Hematopoietic multipotent progenitor cell treated with erythropoietin and hydrocortisone succinate and interleukin-3 and kit ligand, for 17 days (in vitro differentiated cells): ENCODE measurements at places on chromosomes 6 and 20.

DNA sequence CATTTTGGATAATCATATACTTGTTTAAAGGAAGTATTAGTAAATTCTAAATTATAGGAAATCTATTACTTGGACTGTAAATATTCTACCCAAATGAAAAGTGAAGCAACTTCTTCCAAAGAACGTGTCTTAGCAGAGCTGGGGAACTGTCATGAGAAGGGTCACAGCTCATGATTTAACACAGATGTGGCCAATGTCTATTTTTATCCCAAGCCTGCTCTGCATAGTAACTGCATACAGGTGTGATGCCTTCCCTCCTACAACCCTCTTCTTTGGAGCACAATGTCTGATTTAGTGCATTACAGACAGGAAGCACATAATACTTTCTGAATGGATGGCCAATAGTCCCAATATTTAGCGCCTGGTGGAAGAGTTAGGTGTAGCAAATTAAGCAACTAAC is 138.7 kb upstream of the THEMIS start:
- no peak for DNase-seq

DNA sequence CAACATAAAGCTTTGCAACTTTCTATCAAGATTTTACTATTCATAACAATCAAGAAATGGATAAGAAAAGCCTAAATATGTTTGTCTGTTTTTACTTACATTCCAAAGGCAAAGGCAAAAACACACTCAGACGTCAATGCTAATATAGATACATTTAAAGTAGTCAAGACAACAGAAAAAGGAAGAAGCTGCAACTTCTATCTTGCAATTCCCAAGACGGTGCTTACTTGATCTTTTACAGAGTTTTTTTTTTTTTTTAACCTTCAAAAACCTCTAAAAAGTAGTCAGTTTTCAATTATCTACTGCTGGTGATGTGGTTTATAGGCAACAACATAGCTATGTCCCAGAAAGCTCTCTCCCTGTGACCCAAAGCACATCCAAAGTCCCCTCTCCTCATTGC is 58.1 kb downstream of the EPB41L2 start:
- no peak for DNase-seq

- no peak for DNase-seq
These were observed 22.4 kb downstream of the MAP7 start for GRCh38 chr6:136527831-136528230.

- no peak for DNase-seq
These were observed 20.9 kb upstream of the SRF start for GRCh38 chr6:43150051-43150751.

- no peak for DNase-seq
These were observed 139.7 kb downstream of the CDC5L start for GRCh38 chr6:44527181-44527580.

DNA sequence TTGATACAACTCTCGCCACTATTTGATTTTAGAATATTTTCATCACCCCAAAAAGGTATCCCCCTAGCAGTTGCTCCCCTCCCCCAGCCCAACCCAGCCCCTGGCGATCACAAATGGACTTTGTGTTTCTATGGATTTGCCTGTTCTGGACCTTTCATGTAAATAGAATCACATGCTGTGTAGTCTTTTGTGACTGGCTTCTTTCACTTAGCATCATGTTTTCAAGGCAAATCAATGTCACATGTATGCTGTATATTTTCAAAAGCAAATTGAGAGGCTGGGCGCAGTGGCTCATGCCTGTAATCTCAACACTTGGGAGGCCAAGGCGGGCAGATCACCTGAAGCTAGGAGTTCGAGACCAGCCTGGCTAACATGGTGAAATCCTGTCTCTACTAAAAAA is 48.5 kb downstream of the BANF2 start:
- DNase-seq = no peak

GRCh38 chr6:28615616-28615954 is 89.9 kb downstream of the GPX5 start:
- DNase-seq = no peak

DNA sequence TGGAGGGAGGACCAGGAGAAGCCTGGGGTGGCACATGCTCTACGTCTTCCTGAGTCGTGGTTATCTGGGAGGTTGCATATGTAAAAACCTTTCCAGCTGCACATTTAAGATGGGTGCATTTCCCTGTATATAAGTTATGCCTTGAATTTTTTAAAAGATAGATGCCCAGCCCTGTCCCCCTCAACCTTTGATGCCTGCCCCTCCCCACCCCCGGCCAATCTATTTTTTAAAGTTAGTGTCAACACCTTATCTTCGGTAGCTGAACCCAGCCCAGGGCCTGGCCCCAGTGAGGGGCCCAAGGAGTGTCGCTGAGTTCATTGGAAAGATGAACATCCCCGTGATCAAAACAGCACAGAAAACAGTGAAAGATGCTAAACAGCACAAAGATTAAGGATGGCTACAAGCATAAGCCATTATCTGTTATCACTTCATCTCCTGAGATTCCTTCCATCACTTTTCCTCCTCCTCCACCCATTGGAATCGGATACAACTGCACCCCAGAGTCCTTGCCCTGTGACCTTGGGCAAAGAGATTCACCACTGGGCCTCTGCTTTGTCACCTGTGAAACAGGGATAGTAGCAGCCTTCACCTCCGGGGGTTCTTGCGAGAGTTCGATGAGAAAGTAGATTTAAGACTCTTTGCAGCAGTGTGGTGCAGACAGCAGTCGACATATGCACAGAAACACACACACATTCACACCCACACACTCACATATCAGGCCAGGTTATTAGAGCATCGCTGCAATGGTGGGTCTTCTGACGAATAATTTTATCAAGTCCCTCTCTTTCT is 47.5 kb downstream of the SIRPA start:
- DNase-seq = no peak

DNA sequence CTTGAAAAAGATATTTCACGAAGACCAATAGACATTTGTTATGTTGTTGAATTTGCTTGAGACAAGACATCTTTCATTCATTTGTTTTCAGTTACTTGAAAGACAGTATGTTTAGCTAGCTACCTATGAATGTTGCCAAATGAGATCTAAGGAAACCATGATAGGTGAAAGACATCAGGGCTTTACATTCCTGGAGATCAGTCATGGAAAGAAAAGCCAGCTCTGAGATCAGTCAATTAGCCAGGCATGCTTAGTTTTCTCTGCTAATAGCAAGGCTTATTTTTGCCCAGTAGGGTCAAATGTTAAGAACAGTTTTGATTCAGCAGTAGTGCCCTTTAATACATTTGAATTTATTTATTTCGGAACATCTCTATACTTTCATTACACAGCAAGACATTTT is 116.5 kb upstream of the EDN1 start:
- DNase-seq = no peak

- no peak for DNase-seq
These were observed 244.5 kb downstream of the CD83 start for GRCh38 chr6:14361956-14362587.

GRCh38 chr20:21968486-21968885 is 263.0 kb downstream of the PAX1 start:
- no peak for DNase-seq

- DNase-seq = peak; percentile 70
These were observed 10.6 kb downstream of the RPS10 start for GRCh38 chr6:34414999-34415858.

DNA sequence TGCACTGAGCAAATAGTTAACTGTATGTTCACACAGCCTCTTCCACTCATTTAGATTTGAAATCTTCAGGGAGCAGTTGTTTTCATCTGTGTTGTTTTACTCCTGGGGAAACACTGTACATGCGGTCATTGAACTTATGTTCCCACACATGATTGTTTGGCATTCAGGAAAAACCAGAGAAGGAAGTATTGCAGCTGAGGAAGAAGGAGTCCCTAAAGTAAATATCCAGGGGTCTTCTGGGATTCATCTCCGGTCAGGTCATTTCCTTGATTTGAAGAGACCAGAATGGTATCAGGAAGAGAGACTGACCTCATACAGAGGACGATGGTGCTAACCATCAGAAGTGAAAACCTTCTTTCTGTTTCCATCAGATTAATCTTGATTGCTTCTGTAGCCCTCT is 52.5 kb downstream of the DCBLD1 start:
- DNase-seq = no peak

DNA sequence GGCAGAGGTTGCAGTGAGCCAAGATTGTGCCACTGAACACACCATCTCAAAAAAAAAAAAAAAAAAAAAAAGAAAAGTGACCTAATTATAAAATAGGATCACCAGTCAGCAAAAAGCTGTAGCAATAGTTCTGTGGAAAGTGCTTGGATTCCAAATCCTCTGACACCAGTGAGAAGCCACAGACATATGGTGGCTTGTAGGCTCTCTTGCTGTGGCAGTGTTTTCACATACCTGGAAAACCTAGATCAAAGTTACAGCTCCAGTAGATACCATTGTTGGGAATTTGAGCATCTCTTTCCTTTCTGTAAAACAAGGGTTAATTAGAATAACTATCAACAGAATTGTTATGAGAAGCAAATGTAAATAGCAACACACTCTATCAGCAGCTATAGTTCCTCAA is 4.1 kb downstream of the CCDC170 start:
- DNase-seq = no peak

GRCh38 chr6:47093169-47093568 is 51.0 kb upstream of the ADGRF1 start:
- no peak for DNase-seq

GRCh38 chr6:126821706-126822105 is 296.8 kb upstream of the RSPO3 start:
- no peak for DNase-seq

DNA sequence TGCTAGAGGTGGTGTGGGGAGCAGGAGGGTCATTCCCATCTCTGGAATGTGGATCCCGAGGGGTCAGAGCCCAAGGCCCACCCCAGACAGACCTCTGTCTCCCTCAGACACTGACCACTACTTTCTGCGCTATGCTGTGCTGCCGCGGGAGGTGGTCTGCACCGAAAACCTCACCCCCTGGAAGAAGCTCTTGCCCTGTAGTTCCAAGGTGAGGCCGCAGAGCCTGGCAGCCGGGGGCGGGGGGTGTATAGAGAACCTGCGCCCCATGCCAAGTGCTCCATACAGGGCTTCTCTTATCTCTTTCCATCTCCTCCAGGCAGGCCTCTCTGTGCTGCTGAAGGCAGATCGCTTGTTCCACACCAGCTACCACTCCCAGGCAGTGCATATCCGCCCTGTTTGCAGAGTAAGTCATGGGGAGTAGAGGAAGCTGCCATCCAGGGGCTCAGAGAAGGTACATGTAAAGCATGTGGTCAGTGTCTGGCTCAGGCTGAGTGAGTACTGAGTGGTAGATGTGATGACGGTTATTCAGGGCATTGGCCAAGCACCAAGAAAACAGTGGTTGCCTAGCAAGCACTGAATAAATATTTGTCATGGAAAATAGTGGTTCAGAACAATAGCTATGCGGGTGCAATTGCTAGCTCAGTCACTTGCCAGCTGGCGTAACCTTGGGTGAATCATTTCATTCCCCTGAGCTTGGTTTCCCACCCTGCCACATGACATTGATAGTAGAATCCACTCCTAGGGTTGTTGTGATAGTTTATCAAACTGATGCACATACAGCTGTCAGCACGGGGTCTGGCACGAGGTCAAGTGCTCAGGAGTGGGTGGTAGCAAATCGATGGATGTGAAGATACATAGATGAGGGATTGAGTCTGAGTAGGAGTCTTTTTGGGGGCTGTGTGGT is 3.5 kb downstream of the PIGT start:
- peak; percentile 26 for DNase-seq

- DNase-seq = peak; percentile 90
These were observed at the start of gene ANKS1A for GRCh38 chr6:34888874-34889555. Gene ANKS1A, plus strand, starts transcription at chr6:34889255. Its CDS starts 148 bp downstream, at chr6:34889403.

GRCh38 chr20:634148-634925 is 18.7 kb downstream of the SRXN1 start:
- DNase-seq = no peak

GRCh38 chr6:144952456-144953240 is 667.5 kb downstream of the UTRN start:
- no peak for DNase-seq

GRCh38 chr20:5654557-5654956 is 95.6 kb upstream of the SHLD1 start:
- DNase-seq = no peak

- DNase-seq = no peak
These were observed 386.2 kb downstream of the TAF4 start for GRCh38 chr20:61679473-61679872.

DNA sequence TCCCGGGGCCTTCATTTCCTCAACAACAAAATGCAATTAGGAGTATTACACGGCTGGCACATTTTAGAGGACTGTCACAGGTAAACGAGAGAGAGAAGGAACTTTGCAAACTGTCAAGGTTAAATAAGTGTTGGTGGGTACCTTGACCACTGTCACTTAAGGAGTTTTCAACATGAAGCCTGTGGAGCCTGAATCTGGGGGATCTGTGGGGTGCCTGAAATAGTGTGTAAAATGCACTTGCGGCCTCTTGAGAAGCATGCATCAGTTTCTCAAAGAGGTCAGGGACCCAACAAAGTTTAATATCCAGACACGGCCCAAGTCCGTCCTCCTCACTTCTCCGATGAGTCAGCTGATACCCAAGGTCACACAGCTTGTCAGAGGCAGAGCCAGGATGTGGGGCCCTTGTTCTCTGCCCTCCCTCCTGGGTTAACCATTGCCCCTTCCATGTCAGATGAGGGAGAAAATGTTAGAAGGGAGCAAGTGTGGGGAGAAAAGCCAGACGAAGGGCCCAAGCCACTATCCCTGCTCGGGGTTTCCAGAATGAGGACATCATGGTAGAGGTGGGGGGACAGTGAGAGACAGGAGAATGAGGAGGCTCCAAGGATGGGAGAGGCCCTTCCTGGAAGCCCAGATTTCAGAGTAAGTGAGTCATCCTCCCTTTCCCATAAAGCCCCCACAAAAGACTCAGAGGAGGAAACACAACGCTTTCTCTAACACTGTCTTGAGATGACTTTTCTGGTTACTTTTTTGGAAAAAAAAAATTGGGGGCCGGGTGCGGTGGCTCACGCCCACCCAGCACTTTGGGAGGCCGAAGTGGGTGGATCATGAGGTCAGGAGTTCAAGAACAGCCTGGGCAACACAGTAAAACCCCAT is 42.2 kb downstream of the C6orf132 start:
- DNase-seq = no peak

DNA sequence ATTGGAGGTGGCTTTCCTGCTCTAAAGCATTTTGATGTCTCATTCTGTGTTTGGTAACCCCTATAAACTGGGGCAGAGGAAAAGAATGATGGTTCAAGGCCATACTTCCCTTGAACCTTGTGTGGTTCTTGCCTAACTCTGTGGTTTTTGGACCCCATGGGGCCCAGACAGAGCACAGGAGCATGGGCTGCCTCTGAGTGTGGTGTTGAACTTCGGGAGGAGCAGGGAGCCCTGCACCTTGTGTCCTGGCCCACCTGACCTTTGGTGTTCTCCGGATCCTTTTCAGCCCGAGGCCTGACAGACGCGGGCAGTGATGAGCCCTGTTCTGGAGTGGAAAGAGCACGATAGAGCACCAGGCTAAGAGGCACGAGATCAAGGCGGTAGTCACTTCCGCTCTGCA is 18.8 kb downstream of the TMEM74B start:
- DNase-seq = no peak

GRCh38 chr6:152096863-152097496 is 289.5 kb downstream of the ESR1 start:
- DNase-seq = no peak
